ENCODE measurements at places on chromosomes 1 and 21.
A peak's percentile ranks its signal among the peaks of the same experiment; 100 is the strongest.

DNA sequence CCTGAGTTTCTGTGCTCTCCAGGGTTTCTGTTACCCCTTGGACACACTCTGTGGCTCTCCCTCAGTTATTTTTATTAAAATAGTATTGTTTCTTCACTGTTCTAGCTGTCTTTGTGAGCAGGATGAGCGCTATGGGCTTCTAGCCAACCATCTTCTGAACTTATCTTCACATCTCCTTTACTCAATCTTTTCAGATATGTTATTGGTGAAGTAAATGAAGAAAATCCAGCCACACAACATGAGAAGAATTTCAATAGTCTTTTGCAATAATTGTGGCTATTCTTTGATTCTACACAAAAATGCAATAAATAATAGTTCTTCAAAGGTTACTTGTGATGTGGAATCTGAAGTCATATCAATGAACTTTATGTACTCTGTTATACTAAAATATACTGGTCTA is 80.3 kb upstream of the CAMK1G start:
- no peak for DNase-seq

- no peak for DNase-seq
Measured at GRCh38 chr1:188394677-188395076, 1565.9 kb downstream of the PLA2G4A start.

GRCh38 chr1:169586067-169586394 is 250 bp downstream of the F5 start:
- DNase-seq, result no peak

DNA sequence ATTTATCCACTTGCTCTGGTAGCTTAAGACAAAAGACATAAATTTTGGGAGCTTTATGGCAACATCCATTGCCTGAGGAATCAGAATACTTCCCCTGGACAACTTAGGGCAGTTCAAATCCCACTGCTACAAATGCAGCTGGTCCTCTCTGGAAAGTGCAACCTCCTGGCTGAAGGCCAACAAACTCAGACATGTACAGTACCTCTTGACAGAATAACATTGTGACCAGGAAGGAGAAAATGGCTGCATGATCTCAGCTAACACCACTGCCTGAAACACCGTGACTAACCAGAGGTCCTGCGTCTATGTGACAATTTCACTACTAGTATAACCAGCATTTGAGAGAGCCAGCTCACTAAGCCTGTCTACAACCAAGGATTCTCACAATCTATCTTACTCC is 218.9 kb downstream of the CRB1 start:
- DNase-seq, result no peak

DNA sequence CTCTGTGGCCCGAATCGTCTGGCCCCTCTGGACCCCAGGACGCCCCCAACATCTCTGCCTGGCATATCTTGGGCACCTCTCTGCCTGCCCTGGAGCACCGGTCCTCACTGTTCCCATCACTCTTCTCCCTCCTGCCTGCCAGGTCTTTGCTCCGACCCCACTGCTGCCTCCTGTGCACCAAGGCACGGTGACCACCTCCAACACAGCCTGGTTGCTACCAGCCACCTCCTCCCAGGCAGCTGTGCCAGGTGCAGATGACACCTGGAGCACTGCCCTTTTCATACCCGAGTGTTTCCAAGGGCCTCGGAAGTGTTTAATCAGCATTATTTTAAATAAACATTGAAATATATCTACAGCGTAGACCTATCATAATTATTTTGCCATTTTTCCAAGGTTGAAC is 31.3 kb downstream of the PKNOX1 start:
- no peak for DNase-seq

DNA sequence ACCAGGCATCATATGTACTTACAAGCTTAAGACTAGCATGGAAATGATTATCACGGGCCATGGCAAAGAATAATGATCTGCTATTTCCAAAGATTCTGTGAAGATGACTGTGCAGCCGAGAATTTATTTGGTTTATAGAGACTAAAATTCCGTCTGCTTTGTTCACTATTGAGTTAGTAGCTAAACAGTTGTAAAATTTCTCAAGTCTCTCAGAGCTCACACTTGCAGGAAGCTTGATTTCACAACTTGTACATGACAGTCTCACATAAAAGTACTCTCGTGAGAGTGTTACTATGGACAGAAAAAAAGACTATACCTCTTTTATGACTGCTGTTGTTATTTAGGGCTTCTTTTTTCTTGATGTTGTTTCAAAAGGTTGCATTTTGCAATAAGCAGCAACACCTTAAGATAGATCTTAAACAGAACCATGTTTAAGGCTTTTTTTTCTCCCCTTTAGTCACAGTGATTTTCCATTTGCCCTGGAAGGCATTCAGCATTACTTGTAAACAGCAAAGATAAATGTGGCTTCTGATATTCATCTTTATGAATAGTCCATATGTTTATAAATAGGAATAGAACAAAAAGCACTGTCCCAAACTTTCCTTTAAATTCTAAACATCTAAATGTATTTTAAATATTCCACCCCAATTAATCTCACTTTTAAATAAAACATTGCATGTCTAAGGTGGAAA is 24.8 kb downstream of the ST6GALNAC5 start:
- DNase-seq, result no peak

GRCh38 chr21:33434770-33435360 is 31.7 kb downstream of the IFNGR2 start:
- peak; percentile 93 for DNase-seq

Measured in suppressor macrophage (primary cell).